Anterior cingulate cortex (tissue), 58 donors: ENCODE measurements at places on chromosomes 6 and 20.

DNA sequence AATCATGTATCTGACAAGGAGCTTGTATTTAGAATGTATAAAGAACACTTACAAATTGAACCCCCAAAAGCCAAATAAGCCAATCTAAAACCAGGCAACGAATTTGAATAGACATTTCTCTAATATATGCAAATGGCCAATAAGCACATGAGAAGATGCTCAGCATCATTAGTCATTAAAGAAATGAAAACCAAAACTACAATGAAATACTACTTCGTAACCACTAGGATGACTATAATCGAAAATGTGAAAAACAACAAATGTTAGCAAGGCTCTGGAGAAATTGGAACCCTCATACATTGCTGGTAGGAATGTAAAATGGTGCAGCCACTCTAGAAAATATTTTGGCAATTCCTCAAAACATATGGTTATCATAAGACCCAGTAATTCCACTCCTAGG is 105.8 kb upstream of the TOP1 start:
- no peak for DNase-seq

DNA sequence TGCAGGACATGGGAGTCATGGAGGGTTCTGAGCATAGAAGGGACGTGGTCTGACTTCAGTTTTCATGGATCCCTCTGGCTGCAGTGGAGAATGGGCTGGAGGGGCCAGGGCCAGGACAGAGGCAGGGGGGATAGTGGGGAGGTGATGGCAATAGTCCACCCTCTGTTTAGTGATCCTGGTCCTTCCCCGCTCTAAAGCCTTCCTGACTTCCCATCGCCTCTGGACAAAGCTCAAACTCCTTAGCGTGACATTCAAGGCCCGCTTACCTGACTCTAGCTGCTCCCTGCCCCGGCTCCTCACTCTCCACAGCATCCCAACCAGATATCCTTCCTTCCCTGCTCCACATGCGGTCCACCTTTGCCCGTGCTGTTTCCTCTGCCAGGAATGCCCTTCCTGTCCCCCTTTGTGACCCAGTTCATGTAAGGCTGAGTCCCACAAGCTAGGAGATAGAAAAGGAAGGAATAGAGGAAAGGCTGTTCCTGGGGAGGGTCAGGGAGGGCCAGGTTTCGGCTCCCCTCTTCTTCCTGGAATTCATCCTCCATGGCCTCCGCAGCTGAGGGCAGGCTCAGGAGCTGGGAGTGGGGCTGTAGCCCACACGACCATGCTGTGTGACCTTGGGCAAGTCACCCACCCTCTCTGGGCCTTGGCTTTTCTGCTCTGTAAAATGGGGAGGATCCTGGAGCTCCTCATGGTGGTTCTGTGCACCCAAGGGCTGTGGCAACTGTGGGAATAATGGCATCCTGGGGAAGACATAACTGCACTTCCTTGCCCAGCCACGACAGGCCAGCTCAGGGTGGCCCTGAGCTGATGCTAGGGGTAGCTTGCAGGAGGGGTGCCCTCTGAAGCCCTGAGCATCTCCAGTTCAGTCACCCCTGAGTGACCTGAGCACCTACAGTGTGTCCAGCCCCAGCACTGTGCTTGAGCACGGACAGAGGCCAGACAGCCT is 116.1 kb downstream of the CEBPB start:
- no peak for DNase-seq

- DNase-seq = no peak
Measured at GRCh38 chr20:56900252-56900651, 271.1 kb downstream of the TFAP2C start.

DNA sequence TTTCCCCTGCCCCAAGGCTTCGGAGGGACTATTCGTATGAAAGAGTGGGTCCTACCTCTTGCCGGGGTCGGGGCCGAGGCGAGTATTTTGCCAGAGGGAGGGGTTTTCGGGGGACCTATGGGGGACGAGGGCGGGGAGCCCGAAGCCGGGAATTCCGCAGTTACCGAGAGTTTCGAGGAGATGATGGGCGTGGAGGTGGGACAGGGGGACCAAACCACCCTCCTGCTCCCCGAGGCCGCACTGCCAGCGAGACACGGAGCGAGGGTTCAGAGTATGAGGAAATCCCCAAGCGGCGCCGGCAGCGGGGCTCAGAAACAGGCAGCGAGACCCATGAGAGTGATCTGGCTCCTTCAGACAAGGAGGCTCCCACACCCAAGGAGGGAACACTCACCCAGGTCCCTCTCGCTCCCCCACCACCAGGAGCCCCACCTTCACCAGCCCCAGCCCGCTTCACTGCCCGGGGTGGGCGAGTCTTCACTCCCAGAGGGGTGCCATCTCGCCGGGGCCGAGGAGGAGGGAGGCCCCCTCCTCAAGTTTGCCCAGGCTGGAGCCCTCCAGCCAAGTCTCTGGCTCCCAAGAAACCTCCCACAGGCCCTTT is 11.3 kb downstream of the PRRC2A start:
- DNase-seq = no peak

GRCh38 chr20:37505263-37506151 is 15.5 kb upstream of the NNAT start:
- no peak for DNase-seq

- DNase-seq = no peak
Measured at GRCh38 chr20:62892348-62893304, 31.0 kb upstream of the TCFL5 start.

DNA sequence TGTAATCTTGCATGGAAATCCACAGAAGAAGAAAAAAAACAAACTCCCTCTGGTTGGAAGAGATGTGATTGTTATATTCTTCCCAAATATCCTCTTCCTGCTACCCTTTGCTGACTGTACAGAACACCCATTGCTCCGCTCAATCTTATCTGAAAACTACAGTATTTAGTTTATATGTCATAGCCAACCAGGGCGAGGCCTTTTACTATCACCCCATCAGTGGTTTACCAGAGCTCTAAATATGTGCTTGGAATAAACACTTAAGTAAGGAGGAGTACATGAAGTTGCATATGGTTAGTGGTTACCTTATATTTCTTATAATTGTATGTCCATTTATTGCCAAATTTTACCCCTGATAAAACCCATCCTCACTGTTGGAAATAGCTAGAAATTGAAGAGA is 12.2 kb downstream of the PRL start:
- DNase-seq = no peak

DNA sequence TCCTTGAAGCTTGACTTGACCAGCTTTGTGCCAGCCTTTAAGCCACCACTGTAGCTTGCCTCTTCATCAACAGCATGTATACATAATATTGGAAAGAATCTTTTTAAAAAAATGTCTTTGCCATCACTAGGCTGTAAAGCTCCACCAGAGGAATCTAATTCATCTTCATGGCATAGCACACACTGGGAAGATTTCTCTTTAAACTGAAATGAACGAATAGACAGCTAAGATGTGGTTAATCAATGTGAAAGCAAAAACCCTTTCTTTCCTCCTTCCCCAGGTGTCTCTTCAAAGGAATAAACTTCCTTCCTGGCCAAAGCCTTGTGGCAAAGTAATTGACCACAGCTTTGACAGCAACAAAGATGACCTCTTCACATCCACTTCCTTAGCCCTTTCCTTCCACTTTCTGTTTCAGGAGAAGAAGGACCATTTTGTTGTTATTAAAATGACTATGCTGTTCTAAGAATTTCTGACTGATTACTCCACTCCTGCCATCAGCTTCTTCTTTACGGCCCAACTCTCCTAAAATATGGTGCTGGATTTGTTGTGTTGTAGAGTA is 428.7 kb upstream of the SOX4 start:
- DNase-seq = no peak

GRCh38 chr6:25560865-25561264 is 91.2 kb upstream of the SCGN start:
- DNase-seq = no peak

GRCh38 chr20:2179233-2179580 is 77.6 kb downstream of the STK35 start:
- no peak for DNase-seq

DNA sequence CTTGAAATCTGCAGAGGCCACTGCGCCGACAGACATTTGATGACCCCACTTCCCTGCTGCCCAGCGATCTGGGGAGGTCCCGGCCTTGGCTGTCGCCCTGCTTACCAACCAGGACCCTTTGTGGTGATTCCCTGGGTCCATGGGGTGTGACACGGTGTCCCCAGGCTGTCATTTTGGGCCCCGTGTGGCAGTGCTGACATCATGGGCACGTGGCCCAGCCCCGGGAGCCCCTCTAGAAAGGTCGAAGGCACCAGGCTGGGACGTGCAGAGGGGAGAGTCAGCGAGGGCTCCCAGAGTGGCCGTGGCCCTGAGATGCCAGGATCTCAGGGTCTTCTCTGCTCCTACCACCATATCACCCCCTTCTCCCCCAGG is 170.0 kb downstream of the TAF4 start:
- no peak for DNase-seq

DNA sequence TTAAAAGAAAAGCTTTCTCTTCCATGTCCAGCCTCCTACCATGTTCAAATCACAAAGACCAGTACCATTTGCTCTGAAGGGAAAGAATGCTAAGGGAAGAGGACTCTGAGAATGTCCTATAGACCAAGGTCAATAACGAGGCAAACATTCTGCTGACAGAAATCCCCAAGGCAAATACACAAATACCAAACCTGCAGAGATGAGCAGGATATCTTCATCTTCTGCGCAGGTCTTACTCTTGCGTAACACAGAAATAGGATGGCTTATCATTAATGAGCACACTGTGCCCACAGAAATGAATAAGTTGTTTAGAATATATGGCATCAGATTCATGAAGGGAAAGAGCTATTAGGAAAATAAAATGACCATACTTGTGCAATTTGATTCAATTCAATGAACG is 137.3 kb downstream of the BTBD9 start:
- no peak for DNase-seq

DNA sequence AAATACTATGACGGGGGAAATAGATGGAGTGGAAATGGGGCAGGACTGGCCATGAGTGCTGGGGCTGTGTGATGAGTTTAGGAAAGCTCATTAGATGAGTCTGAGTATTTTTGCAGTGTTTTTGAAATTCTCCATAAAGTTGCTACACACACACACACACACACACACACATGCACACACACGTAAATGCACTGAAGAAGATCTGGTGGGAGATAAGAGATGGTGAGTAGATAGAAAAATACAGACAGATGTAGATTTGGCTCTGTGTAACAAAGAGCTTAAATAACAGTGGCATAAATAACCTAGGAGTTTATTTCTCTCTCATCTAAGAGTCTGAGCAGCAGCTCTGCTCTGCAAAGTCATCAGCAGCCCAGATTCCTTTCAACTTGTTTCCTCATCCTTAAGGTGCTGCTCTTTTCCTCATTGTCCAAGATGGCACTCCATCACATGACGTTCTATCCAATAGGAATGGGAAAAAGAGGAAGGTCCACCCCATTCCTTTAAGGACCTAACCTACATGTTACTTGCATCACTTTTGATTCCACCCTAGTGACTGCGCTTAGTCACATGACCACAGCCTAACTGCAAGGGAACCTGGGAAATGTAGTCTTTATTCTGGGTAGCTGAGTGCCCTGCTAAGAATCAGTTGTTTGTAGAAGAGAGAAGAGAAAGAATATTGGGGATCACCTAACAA is 76.4 kb downstream of the EYA2 start:
- peak; percentile 3 for DNase-seq

GRCh38 chr6:108714766-108715414 is 133.3 kb upstream of the ARMC2 start:
- no peak for DNase-seq

DNA sequence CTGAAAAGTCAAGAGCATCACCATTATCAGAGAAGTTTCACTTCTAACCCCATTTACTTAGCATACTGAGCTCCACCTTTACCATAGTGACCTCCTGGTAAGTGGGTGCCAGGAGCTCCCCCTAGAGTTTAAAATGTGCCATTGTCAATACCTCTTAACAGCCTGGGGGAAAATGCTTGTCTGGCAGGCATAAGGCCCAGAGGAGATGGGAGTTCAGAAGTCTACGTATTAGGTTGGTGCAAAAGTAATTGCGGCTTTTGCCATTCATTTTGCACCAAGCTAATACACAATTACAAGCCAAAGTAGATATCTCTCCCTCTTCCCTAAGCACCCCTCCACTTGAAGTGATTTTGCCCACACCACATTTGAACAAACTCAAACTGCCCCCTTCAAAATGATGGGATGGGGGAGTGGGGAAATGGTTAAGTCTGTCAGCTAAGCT is 919.0 kb downstream of the KIF16B start:
- DNase-seq = no peak

GRCh38 chr20:11740975-11741374 is 176.7 kb upstream of the BTBD3 start:
- no peak for DNase-seq
